Fibroblast of villous mesenchyme (primary cell): ENCODE measurements at places on chromosomes 1 and 21. TPM values are rescaled to one million over a fixed set of nuclear protein-coding genes. Genes with fewer than 3 reads are reported as not detected.

GRCh38 chr1:46583494-46583893 is 20.6 kb downstream of the MKNK1 start:
- no peak for DNase-seq

- DNase-seq, result no peak
Observed at GRCh38 chr1:154819628-154820590, 50.2 kb downstream of the KCNN3 start.

DNA sequence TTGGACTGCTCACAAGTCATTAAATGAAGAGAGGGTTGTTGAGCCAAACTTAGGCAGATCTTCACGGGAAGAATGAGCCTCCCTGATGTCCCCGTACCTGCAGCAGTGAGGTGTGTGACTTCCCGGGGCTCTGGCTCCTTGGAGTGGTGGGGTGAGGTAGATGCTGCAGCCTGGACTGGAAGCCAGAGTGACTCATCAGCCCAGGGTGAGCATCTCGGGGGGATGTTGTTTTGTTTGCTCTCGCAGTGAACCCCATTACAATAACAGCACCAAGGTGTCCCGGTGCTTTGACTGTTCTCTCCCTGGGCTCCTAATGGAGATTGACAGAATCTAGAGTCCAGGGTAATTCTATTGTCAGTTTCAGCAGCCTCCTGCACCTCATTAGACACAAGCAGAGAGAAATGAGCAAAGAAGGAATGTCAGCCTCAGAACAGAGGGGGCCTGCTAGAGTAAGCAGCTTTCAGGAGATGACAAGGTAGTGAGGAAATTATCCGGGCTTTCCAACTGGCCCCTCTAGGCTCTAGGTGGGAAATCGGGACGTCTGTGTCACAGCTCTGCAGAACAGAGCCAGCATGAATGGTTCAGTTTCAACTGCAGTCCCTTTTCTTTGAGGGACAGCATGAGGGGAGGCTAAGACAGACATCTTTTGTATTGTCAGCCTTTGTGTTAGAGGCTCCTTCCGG is 36.0 kb upstream of the LRRN2 start:
- DNase-seq, result no peak

- DNase-seq, result peak; percentile 55
Observed at GRCh38 chr21:43193651-43194302, 25.0 kb downstream of the CRYAA start.

DNA sequence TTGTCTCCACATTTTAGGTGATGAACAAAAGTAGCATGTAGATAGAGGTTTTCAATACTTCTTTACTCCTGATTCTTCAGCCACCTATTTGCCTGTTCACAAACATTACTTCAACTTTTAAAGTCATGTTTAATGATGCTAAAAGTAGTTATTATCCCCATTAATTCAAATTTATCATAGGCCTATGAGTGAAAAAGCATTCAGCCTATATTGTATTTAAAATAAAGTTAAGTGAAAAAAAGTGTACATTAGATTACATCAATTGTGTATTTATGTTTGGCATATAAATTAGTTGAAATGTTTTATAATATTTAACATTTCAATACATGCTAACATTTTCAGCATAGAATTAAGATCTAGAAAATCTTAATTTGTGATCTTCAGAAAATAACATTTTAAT is 10.5 kb downstream of the CDKN2C start:
- DNase-seq, result no peak

DNA sequence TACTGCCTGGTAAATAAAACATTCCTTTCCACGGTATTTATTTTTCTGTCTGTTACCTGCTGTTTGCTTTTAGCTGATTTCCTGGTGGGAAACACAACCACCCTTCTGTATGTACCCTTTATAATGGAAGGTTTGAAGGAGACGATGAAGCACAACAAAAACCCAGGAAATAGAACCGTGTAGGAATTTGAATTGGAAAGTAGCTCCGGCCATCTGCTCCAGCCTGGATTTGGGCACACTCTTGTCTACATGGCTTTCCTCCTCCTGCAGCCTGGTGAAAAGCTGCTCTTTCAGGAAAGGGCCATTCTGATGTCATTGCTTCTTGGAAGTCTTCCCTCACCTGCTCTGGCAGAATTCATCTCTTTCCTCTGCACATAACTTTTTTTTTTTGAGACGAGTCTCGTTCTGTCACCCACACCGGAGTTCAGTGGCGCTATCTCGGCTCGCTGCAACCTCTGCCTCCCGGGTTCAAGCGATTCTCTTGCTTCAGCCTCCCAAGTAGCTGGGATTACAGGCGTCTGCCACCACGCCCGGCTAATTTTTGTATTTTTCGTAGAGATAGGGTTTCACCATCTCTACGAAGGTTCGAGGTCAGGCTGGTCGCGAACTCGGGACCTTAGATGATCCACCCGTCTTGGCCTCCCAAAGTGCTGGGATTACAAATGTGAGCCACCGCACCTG is 2.7 kb downstream of the AK4 start:
- DNase-seq, result no peak

- DNase-seq, result no peak
Observed at GRCh38 chr1:64906447-64906846, 59.9 kb downstream of the JAK1 start.

Gene OPRD1
- under 0.01 TPM in 1 of 2 replicates, not detected in the other for total RNA-seq

Gene CHI3L2
- total RNA-seq, result not detected in 2 replicates

Gene SLAMF8
- not detected in 2 replicates for total RNA-seq
